Activated naive CD4-positive, alpha-beta T cell (primary cell): ENCODE measurements at places on chromosomes 1 and 21.

DNA sequence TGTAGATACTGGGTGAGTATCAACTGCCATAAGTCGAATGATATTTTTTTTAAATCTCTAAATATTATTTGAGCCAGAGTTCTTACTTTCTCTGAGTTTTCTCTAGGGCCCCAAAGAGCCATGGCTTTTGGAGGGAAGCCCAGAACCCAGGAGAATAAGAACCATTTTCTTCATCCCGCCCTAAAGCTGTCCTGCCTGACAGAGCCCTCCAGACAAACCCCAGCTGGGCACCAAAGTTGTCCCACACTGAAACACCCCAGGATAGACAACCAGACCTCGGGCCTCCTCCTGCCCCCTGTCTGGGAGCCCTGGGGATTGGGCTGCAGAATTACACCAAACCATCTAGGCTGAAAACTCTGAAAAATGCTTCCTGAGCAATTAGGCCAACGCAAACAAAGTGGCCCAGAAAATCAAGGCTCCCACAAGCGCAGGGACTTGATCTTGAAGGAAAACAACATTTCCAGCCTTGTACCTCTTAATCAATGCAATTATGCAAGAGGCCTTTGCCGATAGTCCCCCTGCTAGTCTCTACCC is 113.1 kb downstream of the RRAGC start:
- DNase-seq, result no peak

DNA sequence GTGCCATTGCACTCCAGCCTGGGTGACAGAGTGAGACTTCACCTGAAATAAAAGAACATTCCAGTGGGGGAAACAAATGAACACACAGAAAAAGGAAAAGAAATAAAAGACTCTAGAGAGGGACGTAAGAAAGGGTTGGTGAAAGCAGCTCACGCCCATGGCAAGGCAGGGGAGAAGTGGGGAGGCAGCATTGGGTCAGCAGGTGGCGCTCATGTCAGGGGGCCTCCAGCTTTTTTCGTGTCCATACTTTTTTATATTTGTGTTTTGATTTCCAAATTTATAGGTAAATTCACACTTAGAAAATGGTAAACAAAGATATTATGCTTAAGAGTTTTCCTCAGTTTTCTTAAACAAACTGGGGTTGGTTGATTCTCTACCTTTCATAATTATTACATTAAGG is 45.5 kb downstream of the VPS13D start:
- DNase-seq, result peak; percentile 3

DNA sequence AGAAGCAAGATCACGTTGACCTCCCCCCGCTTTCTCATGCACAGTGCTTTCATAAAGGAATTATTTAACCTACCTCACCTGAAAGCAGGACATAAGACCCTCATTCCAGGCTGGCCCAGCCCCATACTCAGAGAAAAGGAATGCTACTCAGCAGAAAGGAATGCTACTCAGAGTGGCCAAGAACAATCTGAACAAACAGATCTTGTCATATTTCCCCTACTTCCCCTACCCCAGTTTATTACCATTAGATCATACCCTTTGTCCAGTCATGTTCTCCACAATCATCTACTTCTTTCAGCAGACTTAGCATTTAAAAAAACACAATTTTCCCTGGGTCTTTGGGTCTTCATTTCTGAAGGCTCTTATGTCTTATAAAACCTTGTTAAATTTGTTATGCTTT is 89.8 kb downstream of the SLC16A1 start:
- DNase-seq, result no peak

DNA sequence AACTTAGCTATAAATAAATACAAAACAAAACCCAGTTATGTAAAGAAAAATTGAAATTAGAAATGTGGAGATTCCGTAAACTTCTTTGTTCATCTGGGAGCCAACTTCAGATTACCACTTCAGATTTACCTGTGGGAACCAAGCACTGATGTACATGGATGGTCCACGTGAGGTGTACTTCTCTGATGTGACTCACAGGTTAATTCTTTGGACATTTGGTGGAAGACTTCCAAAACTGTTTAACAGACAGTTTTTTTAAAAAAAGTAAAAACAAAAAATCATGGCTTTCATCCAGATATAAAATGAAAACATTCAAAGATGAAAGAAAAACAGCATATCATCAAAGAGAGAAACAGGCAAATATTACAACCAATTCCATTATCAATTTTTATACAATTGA is 92.0 kb downstream of the MAST2 start:
- no peak for DNase-seq

DNA sequence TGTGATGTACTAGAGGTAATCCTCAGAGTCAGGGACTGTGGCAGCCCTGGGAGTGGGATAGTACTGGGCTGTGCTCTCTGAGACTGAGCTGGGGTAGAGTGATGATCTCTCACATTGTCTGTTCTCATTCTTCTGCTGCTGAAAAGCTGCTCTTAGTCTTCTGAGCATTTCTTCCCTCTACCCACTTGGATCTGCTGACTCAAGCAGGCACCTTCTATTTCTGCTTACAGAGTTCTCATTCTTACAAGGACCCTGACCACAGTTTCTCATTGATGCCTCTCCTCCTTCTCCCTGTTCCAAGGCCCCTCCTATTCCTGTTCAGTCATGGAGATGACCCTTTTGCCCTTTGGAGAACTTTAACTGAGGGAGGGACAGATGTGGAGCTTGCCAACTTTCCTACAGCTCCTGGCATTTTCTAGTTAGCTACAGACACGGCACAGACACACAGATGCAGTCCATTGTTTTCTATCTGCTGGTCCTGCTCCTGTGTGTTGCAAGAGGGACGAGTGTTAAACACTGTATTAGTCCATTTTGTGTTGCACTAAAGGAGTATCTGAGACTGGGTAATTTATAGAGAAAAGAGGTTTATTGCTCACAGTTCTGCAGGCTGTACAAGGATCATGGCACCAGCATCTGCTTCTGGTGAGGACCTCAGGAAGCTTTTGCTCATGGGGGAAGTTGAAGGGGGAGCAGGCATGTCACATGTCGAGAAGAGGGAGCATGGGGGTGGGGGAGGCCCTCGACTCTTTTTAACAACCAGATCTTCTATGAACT is 12.3 kb downstream of the MAPKAPK2 start:
- no peak for DNase-seq
